ENCODE measurements at places on chromosomes 16 and 17.

DNA sequence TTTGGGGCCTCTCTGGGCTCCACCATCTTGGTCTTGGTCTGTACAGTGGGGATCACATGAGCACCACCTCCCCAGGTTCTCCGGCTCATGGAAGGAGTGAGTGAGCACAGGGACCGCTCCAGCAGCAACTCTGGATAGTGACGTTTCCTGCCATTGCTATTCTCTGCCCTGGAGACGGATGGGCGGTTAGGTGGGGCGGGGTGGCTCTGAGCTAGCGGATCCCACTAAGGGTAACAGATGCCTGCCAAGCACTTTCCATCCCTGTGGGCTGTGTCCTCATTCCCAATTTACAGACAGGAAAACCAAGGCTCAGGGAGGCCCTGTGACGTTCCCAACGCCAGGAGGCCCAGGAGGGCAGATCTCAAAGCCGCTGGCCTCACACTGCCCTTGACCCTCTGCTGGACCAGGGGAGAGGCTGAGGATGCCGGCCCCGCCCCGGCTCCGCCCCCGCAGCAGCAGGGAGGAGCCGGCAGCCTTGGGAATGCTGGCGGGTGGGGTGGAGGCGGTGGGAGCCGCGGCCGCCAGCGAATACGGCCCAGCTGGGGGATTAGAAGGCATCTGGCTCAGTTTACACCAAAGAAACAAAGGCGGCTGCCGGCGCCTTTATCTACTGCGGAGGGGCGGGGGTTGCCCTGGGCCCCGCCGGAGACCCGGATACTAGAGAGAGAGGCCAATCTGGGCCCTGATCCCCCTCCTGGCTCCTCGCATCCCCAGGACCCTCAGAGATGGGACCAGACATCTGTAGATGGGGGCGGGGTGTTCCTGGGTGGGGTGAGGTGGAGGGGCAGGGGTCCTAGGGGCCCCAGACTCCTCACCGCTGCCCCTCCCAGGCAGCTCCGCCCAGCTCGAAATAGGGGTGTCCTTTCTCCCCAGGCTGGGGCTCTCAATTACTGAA lies 122.3 kb upstream of the CIBAR2 start:
- DNase-seq: peak; percentile 81

- no peak for DNase-seq
Observed at GRCh38 chr16:74071996-74072535, 224.5 kb upstream of the PSMD7 start.

- DNase-seq: no peak
Observed at GRCh38 chr17:45013021-45013997, 38.1 kb downstream of the DCAKD start.

DNA sequence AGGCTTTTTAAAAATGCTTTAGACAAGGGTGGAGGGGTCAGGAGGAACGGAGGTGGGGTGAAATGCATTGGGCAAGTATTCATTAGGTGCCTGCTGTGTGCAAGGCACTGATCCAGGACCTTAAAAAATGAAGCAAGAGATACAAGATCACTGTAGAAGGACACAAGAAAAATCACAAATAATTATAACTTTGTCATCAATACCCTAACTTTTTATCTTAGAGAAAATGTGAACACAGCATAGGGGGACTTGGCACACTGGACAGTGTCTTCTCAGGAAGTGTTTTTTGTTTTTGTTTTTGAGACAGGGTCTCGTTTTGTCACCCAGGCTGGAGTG lies 7.0 kb downstream of the EPOP start:
- DNase-seq: no peak

DNA sequence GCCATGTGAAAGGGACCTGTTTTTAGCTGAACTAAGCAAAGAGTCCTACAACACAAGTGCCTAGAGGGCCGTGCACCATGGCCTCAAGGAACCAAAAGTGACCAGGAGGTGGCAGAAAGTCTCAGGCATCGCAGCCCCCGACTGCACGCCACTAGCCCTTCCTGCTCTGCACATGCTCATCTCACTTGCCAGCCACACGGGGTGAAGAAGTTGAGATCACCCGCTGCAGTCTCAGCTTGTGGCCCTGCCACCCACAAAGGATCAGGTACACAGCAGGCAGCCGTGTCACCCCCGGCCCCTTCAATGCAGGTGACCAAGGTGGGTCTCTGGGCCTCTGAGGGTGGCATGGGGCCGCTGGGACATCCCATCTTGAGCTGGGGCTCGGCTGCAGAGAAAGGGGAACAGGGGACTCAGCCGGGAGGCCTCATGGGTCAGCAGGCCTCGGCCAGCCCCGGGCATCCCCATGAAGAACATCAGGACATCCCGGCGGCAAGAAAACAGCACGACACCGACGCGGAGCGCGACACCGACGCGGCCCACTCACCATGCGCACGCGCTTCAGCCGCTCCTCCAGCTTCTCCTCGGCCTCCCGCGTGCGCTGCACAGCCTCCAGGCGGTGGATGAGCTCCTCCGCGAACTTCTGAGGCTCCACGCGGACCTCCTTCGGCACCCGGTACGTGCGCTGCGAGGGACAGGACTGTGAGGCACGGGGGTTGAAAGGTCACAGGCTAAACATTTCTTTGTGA lies 21.0 kb downstream of the PDIA2 start:
- no peak for DNase-seq

GRCh38 chr17:46141645-46142044 lies 51.6 kb downstream of the KANSL1 start:
- no peak for DNase-seq

DNA sequence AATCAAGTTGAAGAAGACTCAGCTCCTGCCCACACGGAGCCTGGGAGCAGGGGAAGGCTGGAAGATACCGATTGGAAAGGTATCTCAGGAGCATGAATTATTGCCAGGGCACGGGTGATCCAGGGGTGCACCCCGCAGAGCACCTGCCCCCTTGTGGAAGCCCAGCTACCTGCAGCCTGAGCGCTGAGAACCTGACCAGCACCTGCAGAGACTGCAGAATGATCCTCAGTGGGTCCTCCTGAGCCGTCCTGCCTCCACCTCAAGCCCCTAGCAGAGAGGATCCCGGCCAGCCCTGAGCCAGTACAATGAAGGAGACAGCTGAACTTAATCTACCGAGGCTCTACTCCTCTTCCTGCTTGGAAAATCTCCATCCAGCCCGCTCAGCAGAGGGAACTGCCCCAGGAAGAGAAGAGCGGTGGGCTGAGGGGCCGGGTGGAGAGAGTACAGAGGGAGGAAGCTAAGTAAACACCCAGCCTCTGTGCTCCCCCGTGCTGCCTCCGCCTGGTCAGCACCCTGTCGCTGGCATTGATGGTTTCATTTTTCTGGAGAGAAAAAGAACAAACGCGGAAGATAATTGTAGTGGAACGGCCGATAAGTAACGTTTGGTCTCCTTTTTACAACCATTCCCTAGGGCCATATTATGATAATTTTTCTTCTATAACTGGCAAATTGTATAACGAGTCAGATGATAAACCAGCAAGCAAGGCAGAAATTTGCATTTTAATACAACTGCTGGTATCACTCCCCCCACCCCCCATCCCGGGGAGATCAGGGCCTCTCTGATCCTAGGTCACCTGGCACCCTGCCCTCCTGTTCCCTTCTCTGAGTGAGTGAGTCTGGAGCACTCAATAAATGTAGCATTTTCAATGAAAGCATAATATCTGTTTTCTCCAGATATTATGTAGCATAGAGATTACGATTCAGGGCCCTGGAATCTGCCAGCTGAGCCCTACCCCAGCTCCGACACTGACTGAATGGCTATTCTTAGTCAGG lies 204.5 kb upstream of the RPL38 start:
- DNase-seq: peak; percentile 11

- DNase-seq: peak; percentile 41
Observed at GRCh38 chr16:76278980-76279379, 1.8 kb downstream of the CNTNAP4 start.

DNA sequence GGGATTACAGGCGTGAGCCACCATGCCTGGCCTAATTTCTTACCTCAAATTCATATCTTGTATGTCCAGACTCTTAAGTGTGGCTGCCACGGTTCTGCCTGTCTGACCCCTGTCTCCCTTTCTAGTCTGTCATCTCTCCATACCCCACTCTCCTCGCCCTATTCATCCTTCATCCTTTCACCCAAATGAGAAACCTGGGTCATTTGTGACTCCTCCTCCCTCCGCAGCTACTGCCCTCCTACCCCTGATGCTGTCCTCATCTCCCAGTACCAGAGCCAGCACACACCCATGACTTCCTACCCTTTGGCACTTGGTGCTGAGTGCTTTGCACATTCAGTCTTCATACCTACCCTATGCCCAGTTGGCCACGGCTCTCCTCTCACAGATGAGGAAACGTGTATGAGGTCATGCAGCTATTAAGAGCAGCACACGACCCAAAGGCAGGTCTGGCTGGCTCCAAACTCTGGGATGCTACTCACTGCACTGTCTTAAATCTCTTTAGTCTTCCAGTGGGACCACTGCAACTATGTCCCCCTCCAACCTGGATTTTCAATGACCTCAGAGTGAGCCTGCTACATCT lies 1.6 kb downstream of the SPATA32 start:
- no peak for DNase-seq

- peak; percentile 73 for DNase-seq
Observed at GRCh38 chr16:10509534-10510025, 70.8 kb downstream of the EMP2 start.

DNA sequence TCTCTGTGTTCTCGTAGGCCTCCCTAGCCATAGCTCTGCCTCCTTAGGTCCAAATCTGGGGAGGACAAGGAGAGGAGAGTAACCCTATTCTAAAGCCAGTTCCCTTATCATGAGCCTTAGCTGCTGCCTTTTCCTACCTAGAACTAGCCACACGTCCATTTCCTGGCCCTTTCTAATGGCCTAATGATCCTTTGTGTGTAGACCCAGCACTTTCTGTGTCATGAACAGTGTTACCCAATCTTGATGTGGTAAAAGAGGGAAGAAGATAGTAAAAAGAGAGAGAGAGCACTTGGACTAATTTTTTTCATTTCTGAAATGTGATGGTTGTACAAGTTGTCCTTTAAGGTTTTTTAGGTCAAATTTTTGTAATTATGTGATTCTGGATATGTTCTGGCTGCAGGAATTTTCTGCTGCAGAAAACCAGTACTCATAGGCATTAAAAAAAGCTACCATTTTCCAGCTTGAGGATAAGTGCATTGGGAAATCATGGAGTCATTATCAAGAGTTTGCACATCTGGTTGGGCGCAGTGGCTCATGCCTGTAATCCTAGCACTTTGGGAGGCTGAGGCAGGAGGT lies 18.2 kb downstream of the CASC3 start:
- DNase-seq: no peak

DNA sequence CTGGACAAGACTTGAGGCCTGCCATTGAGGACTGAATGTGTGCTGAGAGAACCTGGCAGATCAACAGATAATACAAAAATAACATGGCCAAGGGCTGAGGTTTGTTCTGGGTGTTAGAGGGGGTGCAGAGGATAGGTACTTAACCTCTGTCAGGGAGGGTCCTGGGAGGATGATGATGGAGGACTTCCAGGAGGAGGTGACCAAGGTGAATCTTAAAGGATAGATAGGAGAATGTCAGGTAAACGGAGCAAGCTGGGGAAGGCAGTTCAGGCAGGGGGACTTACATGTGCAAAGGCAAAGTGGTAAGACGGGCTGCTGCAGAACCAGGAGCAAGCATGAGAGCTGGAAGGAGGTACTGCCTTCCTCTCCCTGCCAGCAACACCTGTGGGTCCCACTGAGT lies 119.8 kb upstream of the PLCG2 start:
- no peak for DNase-seq

DNA sequence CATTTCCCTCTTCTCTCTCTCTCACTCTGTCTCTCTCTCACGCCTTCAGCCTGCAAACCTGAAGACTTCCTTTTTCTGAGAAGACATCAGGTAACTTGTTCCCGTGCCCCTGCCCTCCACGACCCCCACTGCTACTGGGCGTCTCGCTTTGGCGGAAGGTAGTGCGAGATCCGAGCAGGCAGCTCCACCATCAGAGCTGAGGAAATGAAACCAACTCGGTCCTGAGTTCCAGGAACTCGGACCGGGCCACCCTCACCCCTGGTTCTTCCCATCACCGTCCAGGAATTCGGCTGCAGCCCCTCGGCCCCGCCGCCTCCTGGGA lies 585 bp downstream of the MLKL start:
- peak; percentile 16 for DNase-seq

DNA sequence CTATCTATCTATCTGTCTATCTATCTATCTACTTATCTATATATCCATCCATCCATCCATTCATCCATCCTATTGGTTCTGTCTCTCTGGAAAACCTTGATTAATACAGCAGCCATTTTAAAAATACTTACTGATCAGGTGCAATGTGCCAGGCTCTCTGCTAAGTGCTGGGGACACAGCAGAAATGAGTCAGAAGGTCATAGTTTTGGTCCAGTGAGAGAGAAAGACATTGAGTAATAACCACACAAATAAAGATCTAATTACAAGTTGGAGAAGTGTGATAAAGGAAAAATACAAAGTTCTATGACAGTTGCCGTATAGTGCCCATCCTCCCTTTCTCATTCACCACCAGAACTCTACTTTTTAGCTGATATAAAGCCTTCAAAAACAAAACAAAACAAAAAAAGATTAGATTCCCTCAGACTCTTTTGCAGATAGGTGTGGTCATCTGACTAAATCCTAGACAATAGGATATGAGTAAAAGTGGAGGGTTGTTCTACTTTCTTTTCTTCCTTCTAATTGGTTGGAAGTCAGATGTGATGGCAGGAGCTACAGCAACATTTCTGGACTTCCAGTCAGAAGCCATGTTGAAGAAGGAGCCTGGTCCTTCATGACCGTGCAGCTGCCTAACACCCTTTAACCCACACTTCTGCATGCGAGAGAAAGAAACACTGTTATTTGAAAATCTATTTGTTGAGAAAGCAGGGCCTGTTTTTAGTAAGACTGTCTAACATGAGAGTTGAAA lies 72.0 kb upstream of the TOX3 start:
- DNase-seq: no peak

DNA sequence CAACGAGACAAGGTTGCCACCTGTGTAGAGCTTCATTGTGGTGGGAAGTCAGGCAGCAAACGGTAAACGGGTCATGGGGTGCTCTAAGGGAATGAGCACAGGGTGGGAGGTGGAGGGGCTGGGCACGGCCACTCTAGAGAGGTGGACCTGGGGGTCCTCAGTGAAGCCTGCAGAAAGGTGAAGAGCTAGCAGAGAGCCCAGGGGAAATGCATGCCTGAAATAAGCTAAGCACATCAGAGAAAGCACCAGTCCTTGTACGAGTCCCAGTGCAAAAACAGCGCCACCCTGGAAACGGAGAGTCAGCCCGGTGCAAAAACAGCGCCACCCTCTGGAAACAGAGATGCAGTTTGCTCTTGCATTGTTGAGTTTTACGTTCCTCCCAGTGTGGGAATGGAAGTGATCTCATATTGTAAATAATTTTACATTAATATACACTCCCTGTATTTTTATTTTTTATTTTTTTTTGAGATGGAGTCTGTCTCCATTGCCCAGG lies 65.0 kb downstream of the TBC1D16 start:
- DNase-seq: no peak

DNA sequence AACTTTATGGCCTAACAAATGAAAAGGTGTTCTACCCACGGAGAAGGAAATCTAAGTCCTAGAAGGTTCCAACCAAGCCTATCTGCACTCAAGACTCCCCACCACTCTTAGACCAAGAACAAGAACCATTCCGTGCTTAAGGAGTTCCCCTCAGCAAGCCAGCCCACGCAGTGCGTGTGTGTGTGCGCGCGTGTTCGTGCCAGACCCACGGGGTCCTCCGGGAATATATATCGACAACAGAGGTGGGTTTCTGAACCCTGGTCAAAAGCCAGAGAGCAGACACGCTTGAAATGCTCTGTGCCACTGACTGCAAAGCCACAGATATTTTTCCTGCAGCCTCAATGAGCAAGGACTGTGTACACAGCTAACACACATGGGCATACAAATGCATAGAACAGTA lies 70.7 kb downstream of the SLC39A11 start:
- DNase-seq: no peak

GRCh38 chr17:60548990-60549389 lies 22.9 kb upstream of the APPBP2 start:
- peak; percentile 37 for DNase-seq

GRCh38 chr16:80056324-80056723 lies 455.8 kb upstream of the MAF start:
- DNase-seq: peak; percentile 70

Measured in fibroblast of skin of back (primary cell).